ENCODE measurements at places on chromosomes 12 and 14. TPM values are rescaled to one million over a fixed set of nuclear protein-coding genes. Genes with fewer than 3 reads are reported as not detected.

DNA sequence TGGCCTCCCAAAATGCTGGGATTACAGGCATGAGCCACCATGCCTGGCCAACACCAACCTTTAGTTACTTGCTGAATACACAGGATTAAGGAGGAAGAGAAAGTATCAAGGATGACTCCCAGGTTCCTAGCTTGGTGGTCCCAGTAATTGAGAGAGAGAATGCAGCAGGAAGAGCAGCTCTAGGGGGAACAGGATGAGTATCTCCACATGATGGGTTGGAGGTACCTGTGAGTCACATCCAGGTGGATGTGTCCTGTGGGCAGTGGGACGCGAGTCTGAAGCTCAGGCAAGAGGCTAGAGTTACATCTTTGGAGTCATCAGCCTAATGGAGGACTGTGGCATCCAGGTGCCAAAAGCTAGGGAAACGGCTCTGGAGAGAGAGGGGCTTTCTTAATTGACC is 47.1 kb downstream of the MDM2 start:
- DNase-seq = no peak
- no peaks in the 10 kb centered on the region for H3K36me3 ChIP-seq
- no peaks in the 10 kb centered on the region for H3K27me3 ChIP-seq
- no peaks in the 10 kb centered on the region for H3K4me1 ChIP-seq
- H3K27ac ChIP-seq = no peak overlapping the region

GRCh38 chr14:68976160-68977067 is 2.7 kb downstream of the ACTN1 start:
- H3K4me3 ChIP-seq = peak overlapping the region; percentile 91
- peaks cover 51% of the 10 kb centered on the region for H3K36me3 ChIP-seq
- no peaks in the 10 kb centered on the region for H3K27me3 ChIP-seq
- peaks cover 52% of the 10 kb centered on the region for H3K4me1 ChIP-seq

DNA sequence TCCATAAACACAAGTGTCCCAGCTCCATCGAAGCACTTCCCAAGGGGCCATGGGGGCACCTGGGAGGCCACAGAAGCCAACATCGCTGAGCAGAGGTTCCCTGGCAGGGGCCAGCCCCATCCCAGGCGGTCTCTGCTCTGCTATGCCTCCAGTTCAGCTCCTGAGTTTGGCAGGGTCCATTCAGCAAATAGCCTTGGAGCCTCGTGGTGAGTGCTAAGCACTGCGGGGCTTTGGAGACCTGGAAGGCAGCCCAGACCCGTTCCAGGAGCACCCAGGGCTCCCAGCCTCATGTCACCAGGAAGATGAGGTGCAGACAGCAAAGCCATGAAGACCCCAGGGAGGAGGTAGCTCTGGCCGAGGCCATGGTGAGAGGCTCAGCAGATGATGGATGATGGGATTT is 109.5 kb downstream of the LGMN start:
- no peaks in the 10 kb centered on the region for H3K27me3 ChIP-seq
- DNase-seq = no peak
- H3K4me1 ChIP-seq = no peaks in the 10 kb centered on the region
- no peak overlapping the region for H3K4me3 ChIP-seq
- no peak overlapping the region for H3K27ac ChIP-seq
- H3K36me3 ChIP-seq = no peaks in the 10 kb centered on the region

DNA sequence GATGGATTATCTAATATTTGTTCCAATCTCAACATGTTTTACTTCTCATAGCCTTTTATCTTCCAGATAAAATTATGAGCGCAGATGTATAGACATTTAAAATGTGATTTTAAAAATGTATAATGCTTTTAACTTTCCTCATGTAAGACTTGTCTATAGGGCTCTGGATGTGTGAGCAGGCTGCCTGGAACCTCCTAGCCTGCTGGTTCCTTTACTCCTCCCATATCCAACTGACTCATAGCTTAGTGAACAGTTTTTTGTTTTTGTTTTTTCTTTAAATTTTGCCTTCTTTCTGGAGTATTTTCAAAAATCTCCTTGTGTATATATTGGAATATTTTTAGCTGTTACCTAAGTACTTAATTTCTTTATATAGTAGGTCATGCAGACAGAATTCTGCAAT is 115.4 kb downstream of the PDE3A start:
- no peaks in the 10 kb centered on the region for H3K27me3 ChIP-seq
- H3K4me1 ChIP-seq = no peaks in the 10 kb centered on the region
- H3K27ac ChIP-seq = no peak overlapping the region
- DNase-seq = no peak
- H3K36me3 ChIP-seq = no peaks in the 10 kb centered on the region

DNA sequence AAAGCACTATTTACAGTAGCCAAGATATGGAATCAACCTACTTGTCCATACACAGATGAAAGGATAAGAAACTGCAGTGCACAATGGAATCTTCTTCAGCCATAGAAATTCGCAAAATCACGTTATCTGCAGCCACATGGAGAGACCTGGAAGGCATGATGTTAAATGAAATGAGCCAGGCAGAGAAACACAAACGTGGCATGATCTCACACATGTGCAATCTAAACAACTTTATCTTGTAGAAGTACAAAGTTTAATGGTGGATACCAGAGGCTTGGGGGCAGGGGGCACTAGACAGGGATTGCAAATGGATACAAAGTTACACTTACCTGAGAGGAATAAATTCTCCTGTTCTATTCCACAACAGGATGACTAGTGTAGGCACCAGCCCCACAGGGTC is 24.1 kb downstream of the ASCL4 start:
- no peak overlapping the region for H3K27ac ChIP-seq
- DNase-seq = no peak
- no peaks in the 10 kb centered on the region for H3K27me3 ChIP-seq
- no peak overlapping the region for H3K4me3 ChIP-seq

- H3K4me3 ChIP-seq = no peak overlapping the region
- no peaks in the 10 kb centered on the region for H3K36me3 ChIP-seq
- no peaks in the 10 kb centered on the region for H3K4me1 ChIP-seq
- no peak for DNase-seq
- H3K27me3 ChIP-seq = peaks cover 5% of the 10 kb centered on the region
Observed at GRCh38 chr14:104349950-104350349, 211.6 kb downstream of the KIF26A start.

GRCh38 chr14:74248017-74248416 is 8.8 kb downstream of the VSX2 start:
- H3K4me3 ChIP-seq = no peak overlapping the region
- DNase-seq = no peak
- peaks cover 55% of the 10 kb centered on the region for H3K27me3 ChIP-seq
- no peak overlapping the region for H3K27ac ChIP-seq
- H3K36me3 ChIP-seq = no peaks in the 10 kb centered on the region

- H3K27ac ChIP-seq = peak overlapping the region; percentile 90
- H3K4me1 ChIP-seq = peaks cover 95% of the 10 kb centered on the region
- no peak for DNase-seq
- peaks cover 4% of the 10 kb centered on the region for H3K36me3 ChIP-seq
Observed at GRCh38 chr14:64718762-64719161, 14.5 kb downstream of the PLEKHG3 start.

DNA sequence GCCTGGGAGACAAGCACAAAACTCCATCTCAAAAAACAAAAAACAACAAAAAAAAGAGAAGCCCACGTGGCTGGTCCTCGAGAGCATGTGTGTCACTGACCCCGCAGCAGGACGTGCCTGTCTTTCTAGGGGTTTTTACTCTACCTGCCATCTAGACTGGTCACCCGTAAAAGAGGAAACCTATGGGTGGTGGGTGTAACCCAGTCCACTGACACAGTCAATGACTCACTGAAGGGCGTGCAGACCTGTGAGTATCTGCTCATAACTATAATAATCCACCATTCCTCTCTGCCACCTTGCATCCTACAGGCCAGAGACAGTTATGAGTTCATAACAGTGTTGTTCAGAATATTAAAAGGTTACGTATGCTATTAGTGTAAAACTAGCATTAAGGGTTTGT is 4.6 kb downstream of the GOLGA3 start:
- H3K36me3 ChIP-seq = peaks cover 35% of the 10 kb centered on the region
- no peak for DNase-seq
- no peak overlapping the region for H3K27ac ChIP-seq
- H3K4me3 ChIP-seq = no peak overlapping the region
- peaks cover 15% of the 10 kb centered on the region for H3K4me1 ChIP-seq

DNA sequence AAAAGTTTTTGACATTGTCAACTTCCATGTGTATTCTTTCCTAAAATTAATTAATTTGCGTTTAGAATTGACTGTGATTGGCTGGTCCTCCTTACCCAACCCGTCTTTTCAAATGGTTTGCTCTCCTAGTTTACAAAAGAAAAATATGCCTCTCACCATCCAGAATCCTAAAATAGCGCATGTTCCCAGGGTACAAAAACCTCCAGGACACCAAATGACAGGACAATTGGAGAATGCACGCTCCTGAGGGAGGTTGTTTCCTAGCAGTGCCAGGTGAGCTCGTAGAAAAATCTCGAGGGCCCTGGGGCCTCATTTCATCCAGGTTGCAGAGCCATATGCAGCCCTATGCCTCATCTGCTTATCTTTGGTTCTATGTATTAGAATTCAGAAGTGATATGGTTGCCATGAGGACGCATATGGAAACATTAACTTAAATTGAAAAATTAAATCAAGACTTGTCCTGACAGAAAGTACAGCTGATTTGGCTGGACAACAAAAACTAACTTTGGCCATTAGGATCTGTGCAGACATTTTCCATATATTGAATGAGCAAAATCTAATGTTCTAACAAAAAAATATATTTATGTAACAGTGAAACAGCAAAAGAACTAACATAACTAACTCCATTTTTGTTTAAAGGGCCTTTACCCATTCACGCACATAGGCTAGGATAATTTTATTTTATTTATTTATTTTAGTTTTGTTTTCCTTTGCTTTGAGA is 28.2 kb upstream of the EGLN3 start:
- no peaks in the 10 kb centered on the region for H3K27me3 ChIP-seq
- no peaks in the 10 kb centered on the region for H3K4me1 ChIP-seq
- DNase-seq = no peak
- H3K36me3 ChIP-seq = no peaks in the 10 kb centered on the region
- H3K4me3 ChIP-seq = no peak overlapping the region

DNA sequence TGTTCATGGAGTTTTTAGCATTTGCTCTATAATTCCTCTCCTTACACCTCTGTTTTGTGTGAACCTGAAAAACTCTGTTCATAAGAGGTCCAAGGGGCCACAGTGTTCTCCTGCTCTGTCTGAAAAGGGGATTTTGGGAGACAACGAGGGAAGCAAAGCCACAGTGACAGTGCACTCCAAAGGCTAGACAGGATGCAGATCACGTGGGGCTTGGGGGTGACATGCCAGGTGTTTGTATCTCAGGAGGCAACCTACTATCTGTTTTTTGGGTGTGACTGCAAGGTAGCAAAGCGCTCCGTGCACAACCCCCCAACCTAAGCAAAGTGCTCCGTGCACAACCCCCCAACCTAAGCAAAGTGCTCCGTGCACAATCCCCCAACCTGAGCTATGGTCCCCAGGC is 5.1 kb upstream of the CHD4 start:
- H3K4me3 ChIP-seq = no peak overlapping the region
- H3K27me3 ChIP-seq = no peaks in the 10 kb centered on the region
- DNase-seq = no peak
- no peaks in the 10 kb centered on the region for H3K36me3 ChIP-seq

The STAC3 gene
- 0.62 TPM for polyA plus RNA-seq

The TMEM117 gene
- 4.9 TPM for polyA plus RNA-seq

The SIX4 gene
- 4.5 TPM for polyA plus RNA-seq

The GRIP1 gene
- 6.7 TPM for polyA plus RNA-seq

The TDRD9 gene
- 0.10 TPM for polyA plus RNA-seq

The ARL1 gene
- 83.1 TPM for polyA plus RNA-seq

The RASSF8 gene
- 10.9 TPM for polyA plus RNA-seq
